ENCODE measurements at places on chromosomes 16 and 17.

GRCh38 chr17:21251337-21252010 is 1.7 kb downstream of the NATD1 start:
- no peak for DNase-seq

DNA sequence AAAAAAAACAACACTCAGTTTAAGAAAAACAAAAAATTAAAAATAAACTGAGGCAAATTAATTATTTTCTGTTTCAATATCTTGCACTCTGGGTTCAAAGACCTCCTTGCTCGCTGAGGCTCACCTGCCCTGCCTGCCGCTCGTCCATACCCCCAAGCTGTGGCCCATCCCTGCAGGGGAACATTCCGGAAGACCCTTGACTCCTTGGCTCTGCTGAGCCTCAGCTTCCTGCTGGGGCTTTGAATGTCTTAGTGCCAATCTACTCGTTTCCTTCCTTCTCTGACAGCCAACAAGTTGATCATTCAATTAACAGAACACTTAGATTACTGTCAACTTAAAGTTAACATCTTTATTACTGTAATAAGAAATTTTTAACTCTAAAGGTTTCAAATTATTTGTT is 24.3 kb downstream of the G6PC1 start:
- no peak for DNase-seq

- no peak for DNase-seq
Measured at GRCh38 chr17:77177002-77177741, 36.4 kb downstream of the SEC14L1 start.

GRCh38 chr16:26195225-26195624 is 503.5 kb downstream of the HS3ST4 start:
- DNase-seq = no peak

All from activated CD4-positive, alpha-beta memory T cell treated with anti-CD3 and anti-CD28 coated beads, Interleukin-2, amount 10 ng/mL, durations not matched to agents 7 days and 5 days (primary cell).